ENCODE measurements at places on chromosomes 16 and 17.
A peak's percentile ranks its signal among the peaks of the same experiment; 100 is the strongest.

DNA sequence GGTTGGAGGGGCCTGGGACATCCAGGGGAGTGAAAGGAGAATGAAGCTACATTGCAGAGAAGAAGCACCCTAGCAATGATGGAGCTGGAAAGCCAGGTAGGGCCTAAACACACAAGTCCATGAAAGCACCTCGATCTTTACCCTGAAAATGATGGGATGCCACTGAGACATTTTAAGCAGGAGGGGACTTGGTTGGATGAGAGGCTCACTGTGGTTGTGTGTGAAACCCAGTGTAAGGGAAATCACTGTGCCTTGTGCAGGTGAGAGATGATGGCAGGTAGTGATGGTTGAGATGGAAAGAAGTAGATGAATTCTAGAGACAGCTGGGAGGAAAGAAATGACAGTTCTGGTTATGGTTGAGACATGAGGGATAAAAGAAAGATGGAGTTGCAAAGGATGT, 132.9 kb upstream of the CACNG3 start:
- DNase-seq: no peak

- DNase-seq: no peak
These were observed 557.4 kb upstream of the PSMD7 start for GRCh38 chr16:73739049-73739769.

- DNase-seq: peak; percentile 87
These were observed at the start of gene DNAJA2 for GRCh38 chr16:46973207-46973995. Gene DNAJA2 (minus strand): TSS chr16:46973674. CDS start chr16:46973572, 102 bp downstream.

DNA sequence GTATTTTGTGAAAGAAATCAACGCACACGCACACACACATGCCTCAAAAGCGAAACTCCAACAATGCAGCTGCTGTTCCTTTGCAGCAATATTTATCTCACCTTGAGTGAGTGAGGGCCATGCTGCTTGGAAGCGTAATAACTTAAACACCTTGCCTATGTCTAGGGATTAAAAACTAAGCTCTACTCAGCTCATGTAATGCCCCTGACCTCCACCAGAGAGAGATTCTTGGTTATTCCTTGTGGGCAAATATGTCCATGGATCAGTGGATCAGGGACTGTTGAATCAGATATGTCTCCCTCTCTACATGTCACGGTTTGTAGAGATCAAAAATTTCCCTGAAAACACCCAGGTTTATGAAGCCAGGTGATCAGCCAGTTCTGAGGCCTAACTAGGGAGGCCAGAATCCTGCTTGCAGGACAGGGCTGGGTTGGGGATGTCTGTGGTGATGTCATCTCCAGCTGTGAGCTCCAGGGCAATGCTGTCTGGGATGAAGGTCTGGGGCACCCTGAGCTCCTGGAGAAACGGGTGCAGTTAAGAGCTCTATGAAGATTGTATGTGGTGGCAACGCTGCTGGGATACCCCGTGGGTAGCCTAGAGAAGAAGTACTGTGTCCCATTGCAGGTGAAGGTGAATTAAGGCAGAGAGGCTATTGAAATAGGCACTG, 149.4 kb downstream of the KCNJ12 start:
- no peak for DNase-seq

- DNase-seq: no peak
These were observed 394.3 kb downstream of the CDH13 start for GRCh38 chr16:83021045-83021444.
